ENCODE measurements at places on chromosomes 7 and 10.

DNA sequence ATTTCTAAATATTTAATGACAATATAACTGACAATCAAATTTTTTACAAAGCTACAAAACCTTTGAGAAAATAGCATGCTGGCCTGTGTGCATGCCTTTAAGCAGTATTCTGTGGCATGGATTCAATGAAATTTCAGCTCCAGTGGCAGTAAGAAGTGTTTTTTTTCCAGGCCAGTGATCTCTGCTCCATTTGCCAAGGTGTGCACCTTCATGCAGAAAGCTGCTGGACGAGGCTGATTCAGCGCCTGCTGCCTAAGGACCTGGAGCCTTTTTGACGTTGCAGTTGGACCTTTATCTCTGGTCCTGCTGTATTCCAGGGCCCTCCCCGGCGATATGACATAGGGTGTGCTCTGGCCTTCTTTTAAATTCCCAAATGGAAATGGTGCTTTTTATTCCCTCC lies 26.6 kb downstream of the VWC2 start:
- DNase-seq, result no peak

DNA sequence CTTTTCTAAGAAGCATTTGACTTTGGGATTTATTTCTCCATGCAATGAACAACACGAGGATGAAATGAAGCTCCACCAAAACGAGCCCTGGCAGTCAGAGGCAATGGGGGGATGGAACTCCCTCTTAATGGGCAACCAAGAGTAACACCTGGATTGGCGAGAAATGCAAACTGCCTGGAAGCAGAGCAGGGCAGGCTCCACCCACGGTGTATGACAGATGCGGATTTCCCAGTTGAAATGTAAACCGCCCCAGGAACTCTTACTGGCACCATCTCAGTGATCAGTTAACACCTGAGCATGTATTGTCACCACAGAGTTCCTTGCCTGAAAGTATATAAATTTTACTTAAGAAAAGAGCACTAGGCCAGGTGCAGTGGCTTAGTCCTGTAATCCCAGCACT lies 47.3 kb upstream of the AUTS2 start:
- DNase-seq, result no peak

- no peak for DNase-seq
Measured at GRCh38 chr10:34650156-34650555, 164.9 kb downstream of the PARD3 start.

GRCh38 chr10:26441491-26442214 lies 3.5 kb downstream of the APBB1IP start:
- peak; percentile 42 for DNase-seq

- DNase-seq, result peak; percentile 66
Measured at GRCh38 chr10:93288679-93289634, 193.2 kb downstream of the MYOF start.

DNA sequence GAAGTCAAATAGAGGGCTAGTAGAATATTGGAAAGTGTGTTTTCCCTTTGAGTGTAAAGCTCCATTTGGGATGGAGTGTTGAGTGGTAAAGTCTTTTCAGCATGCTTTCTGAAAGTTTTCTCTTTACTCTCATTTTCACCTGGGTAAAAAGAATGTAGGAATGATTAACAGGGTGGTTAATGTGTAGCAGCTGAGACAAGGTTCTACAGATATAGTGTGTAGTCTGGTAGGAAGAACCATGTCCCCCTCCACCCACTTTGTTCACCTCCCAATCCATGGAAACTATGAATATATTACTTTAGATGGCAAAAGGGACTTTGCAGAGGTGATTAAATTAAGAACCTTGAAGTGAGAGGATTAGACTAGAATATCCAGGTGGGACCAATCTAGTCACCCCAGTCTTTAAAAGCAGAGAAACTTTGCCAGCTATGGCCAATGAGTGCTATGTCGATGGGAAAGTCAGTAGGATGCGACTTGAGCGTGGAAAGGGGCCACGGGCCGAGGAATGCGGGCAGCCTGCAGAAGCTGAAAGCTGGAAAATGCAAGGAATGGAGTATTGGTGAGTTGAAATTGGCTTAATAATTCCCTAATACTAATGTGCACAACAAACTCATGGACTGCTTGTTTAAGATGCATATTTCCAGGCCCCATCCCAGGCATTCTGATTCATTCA lies 166.3 kb upstream of the AHR start:
- no peak for DNase-seq

GRCh38 chr7:49721441-49721840 lies 52.0 kb upstream of the VWC2 start:
- no peak for DNase-seq

DNA sequence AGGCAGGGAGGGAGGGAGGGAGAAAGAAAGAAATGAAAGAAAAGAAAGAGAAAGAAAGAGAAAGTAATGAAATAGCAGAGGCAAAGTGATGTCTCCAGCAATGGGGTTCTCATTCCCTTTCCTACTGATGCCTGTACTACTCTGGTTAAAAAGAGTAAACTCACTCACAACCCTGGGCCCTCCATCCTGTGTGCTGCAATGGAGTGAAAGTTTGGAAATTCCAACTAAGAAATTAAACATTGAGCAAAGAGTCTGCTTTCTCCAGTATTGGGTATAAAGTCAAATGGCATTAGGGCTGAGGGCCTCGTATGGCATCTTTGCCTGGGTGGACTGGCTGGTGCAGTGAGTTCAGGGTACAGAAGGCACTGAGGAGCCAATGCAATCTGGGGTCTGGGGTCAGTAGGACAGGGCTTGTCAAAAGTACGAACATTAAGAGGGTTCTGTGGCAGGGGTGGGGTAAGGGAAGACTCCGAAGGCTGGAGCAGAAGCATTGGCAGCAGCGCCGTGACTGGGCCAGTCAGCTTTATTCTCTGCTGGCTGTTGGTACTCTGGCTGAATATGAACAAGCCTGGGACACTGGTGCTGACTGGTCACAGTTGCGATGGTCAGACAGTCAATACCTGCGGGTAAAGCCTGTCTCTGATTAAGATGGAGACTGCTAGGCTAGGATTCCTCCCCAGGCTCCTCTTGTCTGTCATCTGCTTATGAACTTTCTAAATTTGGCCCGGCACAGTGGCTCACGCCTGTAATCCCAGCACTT lies 24.1 kb upstream of the TNS3 start:
- DNase-seq, result no peak

DNA sequence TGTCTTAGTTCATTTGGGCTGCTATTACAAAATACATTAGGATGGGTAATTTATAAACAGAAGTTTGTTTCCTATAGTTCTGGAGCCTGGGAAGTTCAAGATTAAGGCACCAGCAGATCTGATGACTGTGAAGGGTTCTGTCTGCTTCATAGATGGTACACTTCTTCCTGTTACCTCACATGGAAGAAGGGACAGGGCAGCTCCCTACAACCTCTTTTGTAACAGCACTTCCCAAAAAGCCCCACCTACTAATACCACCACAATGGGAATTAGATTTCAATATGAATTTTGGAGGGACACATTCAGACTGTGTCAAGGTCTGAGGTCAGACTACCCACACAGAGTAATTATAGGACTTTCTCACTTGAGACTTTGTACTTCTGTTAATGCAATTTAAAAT lies 260.3 kb downstream of the ARHGAP12 start:
- no peak for DNase-seq

DNA sequence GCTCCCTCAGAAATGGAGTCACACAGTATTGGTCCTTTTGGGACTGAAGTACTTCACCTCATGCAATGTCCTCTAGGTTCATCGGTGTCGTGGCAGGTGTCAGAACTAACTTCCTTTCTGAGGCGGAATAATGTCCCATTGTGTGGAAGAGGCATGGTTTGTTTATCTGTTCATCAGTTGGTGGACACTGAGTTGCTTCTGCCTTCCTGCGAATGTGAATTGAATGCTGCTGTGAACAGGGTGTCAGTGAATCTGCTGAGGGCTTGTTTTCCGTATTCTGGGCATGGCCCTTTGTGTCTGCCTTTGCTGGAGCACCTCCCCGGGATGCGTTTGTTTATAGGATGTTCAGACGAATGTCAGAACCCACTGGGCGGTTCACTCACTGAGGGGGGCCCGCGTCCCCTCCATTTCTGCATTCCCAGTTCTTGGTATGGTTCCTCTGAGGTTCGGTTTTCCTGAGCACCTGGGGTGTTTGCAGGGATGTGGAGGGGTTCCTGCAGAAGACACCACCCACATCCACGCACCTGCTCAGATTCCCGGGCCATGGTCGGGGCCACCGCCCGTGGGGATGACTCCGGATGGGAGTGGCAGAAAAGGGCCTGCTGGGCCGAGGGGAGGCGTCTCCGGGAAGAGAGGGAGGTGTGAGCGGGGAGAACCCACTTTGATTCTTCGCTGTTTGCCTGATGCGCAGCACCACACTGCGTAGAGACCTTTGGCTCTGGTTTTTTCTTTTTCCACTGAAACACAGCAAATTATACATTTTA lies 33.1 kb downstream of the CHST12 start:
- DNase-seq, result no peak

DNA sequence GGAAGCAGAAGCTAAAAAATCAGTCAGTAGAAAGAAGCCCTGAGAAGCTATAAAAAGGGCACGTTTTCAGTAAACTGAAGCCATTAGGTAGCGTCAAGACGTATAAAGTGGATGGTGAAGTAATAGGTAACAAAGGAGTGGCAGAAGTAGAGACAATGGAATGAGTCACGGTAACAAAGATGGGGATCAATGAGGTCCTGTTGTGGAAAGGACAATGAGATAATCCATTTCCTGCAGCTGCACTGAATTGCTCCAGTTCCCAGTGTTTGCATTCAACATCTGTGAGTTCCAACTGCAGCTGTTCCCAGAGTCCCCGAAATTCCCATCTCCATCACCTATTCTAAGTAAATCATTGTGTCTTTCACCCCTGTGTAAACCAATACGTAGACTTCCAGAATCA lies 4.8 kb upstream of the HYCC1 start:
- no peak for DNase-seq

All from activated CD8-positive, alpha-beta T cell treated with anti-CD3 and anti-CD28 coated beads for 36 hours (primary cell).